HS-27A (cell line): ENCODE measurements at places on chromosomes 11 and 22.

- DNase-seq, result no peak
These were observed 24.1 kb downstream of the MS4A10 start for GRCh38 chr11:60809249-60809648.

GRCh38 chr11:63767267-63767564 lies 1.4 kb downstream of the ZFTA start:
- DNase-seq, result no peak

- no peak for DNase-seq
These were observed 23.7 kb downstream of the TMPRSS13 start for GRCh38 chr11:117905524-117905923.

- DNase-seq, result no peak
These were observed 1260.3 kb downstream of the BRD1 start for GRCh38 chr22:48567213-48567975.

GRCh38 chr11:125090816-125091215 lies 20.6 kb downstream of the TMEM218 start:
- no peak for DNase-seq

DNA sequence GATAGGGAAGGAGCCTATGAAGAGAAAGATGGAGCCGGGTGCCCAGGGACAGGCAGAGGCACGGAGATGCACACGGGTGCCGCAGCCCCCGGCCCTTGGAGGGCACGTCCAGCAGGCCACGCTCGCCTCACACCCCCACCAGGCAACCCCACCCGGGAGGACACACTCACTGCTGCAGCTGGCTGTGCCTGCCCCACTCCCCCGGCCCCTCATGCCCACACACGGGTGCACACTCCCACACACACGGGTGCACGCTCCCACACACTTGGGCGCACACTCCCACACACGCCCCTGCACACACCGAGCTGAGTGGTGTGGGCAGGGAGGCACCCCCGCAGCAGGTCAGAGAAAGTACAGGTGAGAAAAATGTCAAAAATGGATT lies 1.1 kb downstream of the MOB2 start:
- DNase-seq, result no peak

- no peak for DNase-seq
These were observed 630.7 kb downstream of the TBC1D22A start for GRCh38 chr22:47393191-47393590.

- no peak for DNase-seq
These were observed 7.8 kb upstream of the DNHD1 start for GRCh38 chr11:6489306-6489705.

- DNase-seq, result no peak
These were observed 42.2 kb downstream of the PPFIA1 start for GRCh38 chr11:70312401-70313357.

- DNase-seq, result no peak
These were observed 1.4 kb downstream of the DTX4 start for GRCh38 chr11:59173080-59173963.
